Hypothalamus (tissue), 51 donors: ENCODE measurements at places on chromosomes 7 and 10.
A peak's percentile ranks its signal among the peaks of the same experiment; 100 is the strongest.

- no peak for DNase-seq
Measured at GRCh38 chr7:47087866-47088265, 494.0 kb downstream of the TNS3 start.

DNA sequence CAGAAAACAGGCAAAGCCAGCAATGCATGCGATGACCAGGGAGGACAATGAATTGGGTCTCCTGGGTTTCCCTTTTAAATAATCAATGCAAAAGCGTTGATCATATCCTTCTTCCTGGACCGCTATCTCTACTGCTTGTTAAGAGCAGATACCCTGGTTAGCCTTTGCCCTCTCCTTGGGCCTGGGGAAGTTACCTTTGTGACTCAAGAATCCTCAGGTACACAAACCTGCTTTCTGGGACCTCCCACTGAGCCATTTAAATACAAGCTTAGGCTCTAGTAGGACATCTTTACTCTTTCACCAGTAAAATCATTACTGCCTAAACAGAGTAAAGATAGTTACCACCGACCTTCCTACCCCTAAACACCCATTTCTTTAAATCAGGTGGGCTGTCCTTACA, 173.9 kb downstream of the WNT2 start:
- DNase-seq, result no peak

GRCh38 chr10:79142064-79142491, 73.3 kb downstream of the ZMIZ1 start:
- DNase-seq, result no peak

- no peak for DNase-seq
Measured at GRCh38 chr10:48271047-48271730, 3.3 kb downstream of the FRMPD2 start.

DNA sequence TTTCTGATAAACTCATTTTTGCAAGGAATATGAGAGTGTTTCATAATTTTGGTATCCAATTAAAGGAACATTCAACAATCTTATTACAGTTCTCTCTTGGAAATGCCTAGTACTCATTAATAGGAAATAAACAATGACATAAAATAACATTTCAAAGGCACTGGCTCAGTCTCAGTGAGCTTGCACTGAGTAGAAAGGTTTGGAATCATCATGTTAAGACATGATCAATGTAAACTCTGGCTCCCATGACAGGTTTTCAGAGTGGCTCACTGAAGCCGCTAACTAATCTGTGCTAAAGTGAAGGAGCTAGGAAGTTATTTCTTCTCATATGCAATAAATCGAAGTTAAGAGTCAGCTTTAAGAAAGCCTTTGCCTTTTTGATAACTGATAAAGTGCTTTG, 203.3 kb upstream of the HGF start:
- DNase-seq, result no peak

- no peak for DNase-seq
Measured at GRCh38 chr7:137025469-137026175, 157.2 kb downstream of the CHRM2 start.

- no peak for DNase-seq
Measured at GRCh38 chr10:3040069-3040468, 27.3 kb upstream of the PFKP start.

GRCh38 chr10:79335470-79336235, 11.6 kb upstream of the PPIF start:
- peak; percentile 75 for DNase-seq

- DNase-seq, result no peak
Measured at GRCh38 chr10:19620811-19621210, 195.4 kb upstream of the PLXDC2 start.

DNA sequence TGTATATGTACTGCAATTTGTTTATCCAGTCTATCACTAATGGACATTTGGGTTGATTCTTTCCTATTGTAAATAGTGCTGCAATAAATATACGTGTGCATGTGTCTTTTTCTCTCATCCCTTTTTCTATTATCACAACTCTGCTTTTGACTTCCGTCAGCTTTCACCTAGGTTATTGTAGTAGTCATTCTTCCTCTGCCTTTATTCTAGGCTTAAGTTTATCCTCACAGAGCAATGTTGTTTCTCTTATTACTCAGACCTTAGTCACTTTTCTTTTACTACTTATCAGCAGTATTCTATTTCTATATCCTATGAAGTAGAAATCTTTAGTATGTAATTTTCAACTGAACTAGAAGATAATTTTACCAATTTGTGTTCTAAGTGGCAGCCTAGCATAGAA, 175.3 kb upstream of the SEMA3E start:
- no peak for DNase-seq

GRCh38 chr7:108066486-108066885, 63.5 kb upstream of the LAMB1 start:
- DNase-seq, result no peak

DNA sequence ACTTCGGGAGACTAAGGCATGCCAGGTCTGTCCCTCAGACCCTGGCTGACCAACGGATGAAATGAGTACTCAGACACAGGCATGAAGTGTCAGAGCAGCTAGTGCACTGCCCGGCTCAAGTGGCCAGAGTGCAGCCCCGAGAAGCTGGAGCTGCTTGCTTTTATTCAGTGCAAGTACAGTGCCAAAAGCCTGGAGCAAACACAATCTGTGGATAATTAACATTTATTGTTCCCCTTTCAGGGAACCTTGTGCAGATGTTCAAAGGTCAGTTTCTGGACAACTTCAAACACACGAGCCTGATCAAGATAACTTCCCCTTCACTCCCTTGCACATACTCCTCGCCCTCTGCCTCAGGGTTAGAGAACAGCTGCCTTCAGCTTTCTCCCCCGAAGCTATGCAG, 7.9 kb upstream of the ATE1 start:
- no peak for DNase-seq

GRCh38 chr7:16755397-16755796, 1.8 kb downstream of the TSPAN13 start:
- DNase-seq, result no peak

GRCh38 chr10:113232928-113233511, 283.0 kb downstream of the TCF7L2 start:
- DNase-seq, result no peak

DNA sequence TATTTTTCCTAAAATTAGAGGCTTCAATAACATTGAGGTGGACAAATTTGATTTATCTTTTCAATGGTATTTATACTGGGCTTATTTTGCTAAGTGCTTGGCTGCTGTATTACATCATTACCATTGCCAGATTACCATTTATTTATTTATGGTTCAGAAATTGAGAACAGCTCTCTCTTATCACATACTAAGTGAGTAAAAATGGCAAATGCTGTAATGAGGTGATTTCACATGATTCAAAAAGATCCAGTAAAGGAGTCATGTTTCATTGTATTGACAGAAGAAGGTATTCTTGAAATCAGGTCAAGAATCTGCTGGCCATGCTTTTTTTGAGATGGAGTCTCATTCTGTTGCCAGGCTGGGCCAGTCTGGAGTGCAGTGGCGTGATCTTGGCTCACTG, 322.6 kb downstream of the KIF20B start:
- DNase-seq, result no peak

- no peak for DNase-seq
Measured at GRCh38 chr10:117168729-117169128, 28.6 kb upstream of the KCNK18 start.

DNA sequence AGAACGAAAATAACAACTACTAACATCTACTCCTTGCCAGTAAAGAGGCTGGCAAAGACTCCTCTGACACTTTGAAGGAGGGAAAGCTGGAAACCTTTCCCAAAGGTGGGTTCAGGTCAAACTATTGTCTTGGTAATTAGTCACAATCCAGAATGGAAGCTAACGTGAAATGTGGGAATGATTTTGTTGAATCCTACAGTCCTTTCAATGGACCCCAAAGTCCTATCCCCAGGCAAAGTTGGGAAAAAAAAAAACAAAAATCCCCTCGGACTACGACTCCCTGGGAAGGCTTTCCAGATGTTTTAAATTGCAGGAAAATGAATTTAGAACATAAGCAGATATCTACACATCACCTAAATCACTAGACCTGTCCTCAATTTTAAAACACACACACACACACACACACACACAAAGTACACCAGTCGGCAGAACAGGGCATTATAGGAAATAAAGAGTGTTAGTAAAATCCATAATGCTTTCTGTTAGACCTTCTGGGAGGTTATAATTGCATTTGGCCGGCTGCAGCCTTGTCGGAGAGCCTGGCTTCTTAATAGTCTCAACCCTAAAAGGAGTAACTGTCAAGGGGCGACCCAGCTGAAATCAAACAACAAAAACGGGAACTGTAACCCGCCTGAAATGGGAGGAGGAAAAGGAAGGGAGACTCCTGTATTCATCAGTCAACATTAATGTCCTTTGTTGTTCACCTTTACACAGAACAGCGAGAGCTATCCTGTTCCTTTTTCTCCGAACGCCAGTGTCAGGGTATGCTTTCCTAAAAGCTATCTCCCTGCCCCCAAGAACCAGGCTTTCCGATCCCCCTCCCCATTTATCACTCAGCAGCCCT, 1.5 kb downstream of the DOCK4 start:
- no peak for DNase-seq

DNA sequence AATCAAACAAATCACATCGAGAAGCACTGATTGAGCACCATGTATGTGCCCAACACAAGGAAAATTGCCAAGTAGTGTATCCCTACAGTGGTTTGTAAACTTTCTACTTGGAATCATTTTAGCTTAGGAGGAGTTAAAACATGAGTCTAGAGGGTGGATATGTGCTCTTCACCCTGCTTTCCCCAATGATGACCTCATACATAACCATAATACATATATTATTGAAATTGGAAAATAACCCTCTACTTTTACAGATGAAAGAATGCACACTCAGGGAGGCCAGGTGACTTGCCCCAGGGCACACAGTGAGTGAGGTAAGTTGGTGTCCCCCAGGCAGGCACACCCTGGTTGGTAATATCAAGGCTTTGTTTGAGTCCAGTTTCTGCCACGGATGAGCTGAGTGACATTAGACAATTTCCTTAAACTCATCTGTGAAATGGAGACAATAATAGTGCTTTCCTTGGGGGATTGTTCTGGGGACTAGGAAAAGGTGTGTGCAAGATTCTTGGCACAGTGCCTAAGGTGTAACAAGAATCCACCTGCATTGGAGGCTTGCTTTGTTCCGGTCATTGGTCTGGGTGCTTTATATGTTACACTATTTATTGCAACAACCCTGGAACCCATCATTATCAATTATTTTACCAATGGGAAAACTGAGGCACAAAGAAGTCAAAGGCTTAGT, 50.7 kb downstream of the BPGM start:
- DNase-seq, result no peak

GRCh38 chr7:98703916-98704315, 86.8 kb downstream of the NPTX2 start:
- DNase-seq, result no peak

DNA sequence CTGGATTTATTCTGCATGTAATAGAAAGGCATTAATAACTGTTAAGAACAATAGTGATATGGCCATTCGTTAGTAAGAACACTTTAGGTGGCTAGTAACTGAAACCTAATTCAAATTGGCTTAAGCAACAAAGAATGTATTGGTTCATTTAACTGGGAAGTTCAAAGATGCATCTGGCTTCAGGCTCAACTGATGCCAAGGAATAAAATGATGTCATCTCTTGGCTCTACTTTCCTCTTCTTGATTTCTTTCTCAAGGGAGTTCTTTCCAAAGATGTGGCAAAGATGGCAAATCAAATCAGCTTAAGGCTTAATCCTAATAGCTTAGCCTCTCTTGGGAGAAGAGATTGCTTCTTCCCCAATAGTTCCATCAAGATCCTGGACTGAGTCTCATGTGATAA, 51.6 kb downstream of the PIK3CG start:
- no peak for DNase-seq

DNA sequence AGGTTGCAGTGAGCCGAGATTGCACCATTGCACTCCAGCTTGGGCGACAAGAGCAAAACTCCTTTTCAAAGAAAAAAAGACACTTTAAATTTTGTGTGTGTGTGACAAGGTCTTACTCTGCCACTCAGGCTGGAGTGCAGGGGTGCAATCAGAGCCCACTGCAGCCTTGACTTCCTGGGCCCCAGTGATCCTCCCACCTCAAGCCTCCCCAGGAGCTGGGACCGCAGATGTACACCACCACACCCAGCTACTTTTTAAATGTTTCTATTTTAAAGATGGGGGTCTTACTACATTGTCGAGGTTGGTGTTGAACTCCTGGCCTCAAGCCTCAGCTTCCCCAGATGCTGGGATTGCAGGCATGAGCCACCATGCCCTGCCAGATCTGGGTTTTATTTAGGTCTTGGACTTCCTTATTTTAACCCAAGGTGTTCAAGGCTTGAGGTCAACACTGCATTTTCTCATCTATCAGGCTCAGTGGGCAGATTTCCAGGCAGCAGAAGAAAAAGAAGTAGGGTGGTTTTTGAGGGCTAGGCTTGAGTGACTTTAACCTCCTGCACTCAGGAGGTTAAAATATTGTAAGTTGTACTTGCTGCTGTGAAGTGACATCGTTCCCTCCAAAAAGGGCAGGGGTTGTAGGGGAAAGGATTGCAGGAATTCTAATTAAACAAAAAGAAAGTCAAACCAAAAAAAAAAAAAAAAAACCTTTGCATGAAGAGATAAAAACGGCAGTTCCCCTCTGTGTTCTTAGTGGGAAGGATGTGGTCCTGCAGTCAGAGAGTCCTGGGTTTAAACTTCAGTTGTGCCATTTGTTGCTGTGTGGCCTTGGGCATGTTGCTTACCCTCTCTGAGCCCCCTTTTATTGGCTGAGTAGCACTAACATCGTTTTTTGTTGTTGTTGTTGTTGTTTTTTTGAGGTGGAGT, 71.5 kb downstream of the CARD11 start:
- no peak for DNase-seq

DNA sequence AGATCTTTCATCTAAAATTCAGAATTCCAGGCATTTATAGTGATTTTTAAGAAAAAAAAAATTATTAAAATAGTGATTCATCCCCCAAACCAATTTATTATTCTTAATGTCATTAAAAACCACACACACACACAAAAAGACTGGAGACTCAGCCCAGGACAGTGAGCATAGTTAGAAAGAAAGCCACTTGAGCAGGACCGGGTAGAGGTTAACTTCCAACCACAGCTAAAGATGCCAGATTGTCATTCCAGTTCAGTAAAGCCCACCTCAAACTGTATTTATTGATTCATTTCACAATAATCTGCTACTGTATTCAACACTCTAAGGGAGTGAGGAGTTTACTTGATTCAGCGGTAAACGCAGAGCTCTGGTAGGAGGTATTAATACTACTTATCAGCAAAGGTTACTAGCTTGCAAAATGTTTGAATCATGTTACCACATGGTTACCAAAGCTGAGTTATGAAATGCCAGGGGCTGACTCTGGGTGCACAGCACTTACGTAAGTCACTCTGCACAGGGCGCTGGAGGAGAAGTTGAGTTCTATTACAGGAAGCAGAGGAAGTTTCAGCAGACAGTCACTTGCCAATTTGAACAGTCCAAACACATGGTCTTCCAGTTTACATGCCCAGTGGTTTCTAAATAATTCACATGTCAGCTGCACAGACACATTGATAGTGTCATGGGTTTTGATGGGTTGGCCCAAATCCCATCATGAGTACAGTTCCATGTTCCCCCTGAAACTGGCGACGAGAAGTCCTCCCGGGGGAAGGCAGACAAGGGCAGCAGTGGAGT, 64.6 kb downstream of the KLF6 start:
- peak; percentile 8 for DNase-seq

GRCh38 chr10:116466715-116467422, 39.2 kb downstream of the PNLIPRP3 start:
- DNase-seq, result no peak
